ENCODE measurements at places on chromosomes 16 and 17. TPM values are rescaled to one million over a fixed set of nuclear protein-coding genes. Genes with fewer than 3 reads are reported as not detected.

BRD7 gene
- total RNA-seq = 115 TPM

GNG13 gene
- not detected for total RNA-seq

SNAI3 gene
- total RNA-seq = 0.61 TPM

DNA sequence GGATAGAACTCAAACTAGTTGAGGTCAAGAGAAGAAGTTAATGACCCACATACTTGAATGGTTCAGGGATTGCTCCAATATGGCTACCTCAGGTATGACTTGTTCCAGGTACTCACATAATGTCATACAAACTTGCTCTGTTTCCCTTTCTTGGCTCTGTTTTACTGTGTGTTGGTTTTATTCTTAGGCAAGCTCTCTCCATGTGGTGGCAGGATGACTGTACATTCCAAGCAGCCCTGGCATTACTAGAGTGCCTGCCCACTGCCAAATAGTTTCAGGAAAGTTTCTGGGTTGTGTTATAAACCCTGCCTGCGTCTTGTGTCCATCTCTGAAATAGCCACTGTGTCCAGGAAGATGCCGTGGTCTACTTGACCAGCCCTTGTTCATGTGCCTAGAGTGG, 476.8 kb downstream of the SHISA9 start:
- H3K27ac ChIP-seq = no peak overlapping the region
- H3K4me1 ChIP-seq = no peaks in the 10 kb centered on the region
- no peaks in the 10 kb centered on the region for H3K36me3 ChIP-seq
- DNase-seq = no peak
- H3K4me3 ChIP-seq = no peak overlapping the region

- DNase-seq = no peak
- no peaks in the 10 kb centered on the region for H3K4me1 ChIP-seq
- peaks cover 64% of the 10 kb centered on the region for H3K36me3 ChIP-seq
- H3K4me3 ChIP-seq = no peak overlapping the region
Observed at GRCh38 chr17:31339906-31340661, 18.7 kb upstream of the EVI2A start.

GRCh38 chr17:53032861-53033271, 789.9 kb upstream of the KIF2B start:
- peak; percentile 91 for DNase-seq
- H3K27me3 ChIP-seq = no peaks in the 10 kb centered on the region
- no peaks in the 10 kb centered on the region for H3K36me3 ChIP-seq
- H3K4me3 ChIP-seq = no peak overlapping the region
